Stimulated activated CD4-positive, alpha-beta T cell treated with anti-CD3 and anti-CD28 coated beads, TNF-alpha, amount 100 ng/mL, for 24 hours (primary cell): ENCODE measurements at places on chromosomes 6 and 20.

DNA sequence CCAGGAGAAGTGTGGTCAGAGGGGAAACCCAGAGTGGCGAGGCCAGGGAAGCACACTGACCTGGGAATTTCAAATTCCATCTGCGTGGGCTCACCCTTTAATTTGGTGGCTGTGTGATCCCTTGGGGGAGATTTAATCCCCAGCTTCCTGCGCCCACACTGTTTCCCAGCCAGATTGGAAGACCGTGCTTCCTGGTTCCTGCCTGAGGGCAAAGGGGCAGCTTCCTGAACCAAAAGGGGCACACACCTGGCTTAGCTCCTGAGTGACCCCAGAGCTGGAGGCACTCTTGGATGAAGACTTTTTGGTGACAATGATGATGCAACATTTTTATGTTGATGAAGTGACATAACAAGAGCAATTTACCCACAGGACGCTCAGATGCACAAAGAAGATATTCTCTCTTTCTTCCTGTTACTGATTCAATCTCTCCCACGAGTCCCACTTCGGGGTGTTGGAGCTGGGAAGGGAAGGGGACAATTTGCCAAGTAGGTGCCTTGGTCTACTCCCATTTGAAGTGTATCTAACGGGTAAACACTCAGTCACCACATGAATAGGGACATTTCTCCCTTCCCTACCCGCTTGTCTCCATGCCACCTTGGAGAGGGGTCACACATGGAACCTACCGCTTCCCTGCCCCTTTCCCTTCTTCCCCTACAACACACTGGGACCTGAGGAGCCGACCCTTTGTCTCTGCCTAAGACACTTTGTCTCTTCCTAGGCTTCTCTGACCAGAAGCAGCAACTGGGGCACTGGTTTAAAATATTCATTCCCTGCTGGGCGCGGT lies 28.6 kb upstream of the CDKN1A start:
- no peak for DNase-seq

DNA sequence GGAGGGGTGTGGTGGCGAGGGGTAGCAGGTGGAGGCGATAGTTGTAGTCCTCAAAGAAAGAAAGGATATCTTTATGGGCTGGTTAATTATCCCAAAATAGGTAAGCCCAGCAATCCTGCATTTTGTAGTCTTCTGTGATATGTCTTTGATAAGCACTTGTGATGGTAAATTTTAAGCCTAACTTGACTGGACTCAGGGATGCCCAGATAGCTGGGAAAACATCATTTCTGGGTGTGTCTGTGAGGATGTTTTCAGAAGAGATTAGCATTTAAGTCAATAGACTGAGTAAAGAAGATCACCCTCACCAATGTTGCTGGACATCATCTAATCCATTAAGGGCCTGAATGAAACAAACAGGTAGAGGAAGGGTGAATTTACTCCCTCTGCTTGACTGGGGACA lies 124.8 kb upstream of the RIPOR2 start:
- DNase-seq, result no peak

- DNase-seq, result no peak
Observed at GRCh38 chr20:39939241-39939865, 749.7 kb downstream of the MAFB start.

GRCh38 chr6:168468045-168468444 lies 27.1 kb downstream of the SMOC2 start:
- DNase-seq, result no peak

GRCh38 chr6:126967296-126968005 lies 151.0 kb upstream of the RSPO3 start:
- DNase-seq, result no peak

DNA sequence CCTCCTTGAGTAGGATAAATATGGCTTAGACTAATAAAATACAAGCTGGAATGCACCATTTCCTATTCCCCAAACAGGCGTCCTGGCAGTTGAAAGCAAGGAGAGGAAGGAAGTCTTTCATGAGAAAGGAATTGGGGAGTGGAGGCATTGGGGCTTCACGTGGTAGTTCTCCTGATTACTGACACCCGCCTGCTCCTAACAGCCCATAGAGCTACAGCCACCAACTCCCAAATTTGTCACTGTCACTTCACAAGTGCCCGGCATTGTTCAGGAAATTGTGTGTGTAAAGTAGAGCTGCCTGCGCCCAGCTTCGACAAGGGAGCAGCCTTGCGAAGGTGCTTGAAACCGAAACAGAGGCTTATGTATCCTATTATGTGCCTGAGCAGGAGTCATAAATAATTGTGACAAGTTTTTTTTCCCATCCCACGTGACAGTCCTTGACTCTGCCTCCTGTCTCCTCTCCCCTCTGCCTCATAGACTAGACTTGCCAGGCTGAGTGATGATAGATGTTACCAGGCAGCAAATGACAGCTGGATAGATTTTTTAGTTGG lies 301.7 kb upstream of the ZFP64 start:
- no peak for DNase-seq

GRCh38 chr6:25942561-25943147 lies 12.2 kb upstream of the SLC17A2 start:
- no peak for DNase-seq

DNA sequence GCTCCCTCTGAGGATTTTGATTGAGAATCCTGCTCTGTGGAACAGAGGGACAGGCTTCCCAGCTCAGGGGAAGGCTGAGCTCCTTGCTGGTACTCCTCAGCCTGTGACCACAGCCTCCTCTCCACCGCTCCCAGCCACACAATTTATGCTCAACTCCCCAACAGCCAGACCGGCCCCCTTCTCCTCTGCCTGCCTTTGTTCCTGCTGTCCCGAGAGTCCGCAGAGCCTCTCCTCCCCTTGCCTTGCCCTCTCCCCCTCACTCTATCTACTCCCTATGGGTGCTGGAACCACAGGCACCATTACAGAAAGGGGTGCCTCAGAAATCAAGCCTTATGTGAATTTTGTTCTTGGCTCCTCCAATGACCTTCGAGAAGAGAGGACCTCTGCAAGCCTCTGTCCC lies 15.9 kb downstream of the MAP1LC3A start:
- no peak for DNase-seq

- no peak for DNase-seq
Observed at GRCh38 chr6:170174124-170174770, 116.6 kb downstream of the DLL1 start.

DNA sequence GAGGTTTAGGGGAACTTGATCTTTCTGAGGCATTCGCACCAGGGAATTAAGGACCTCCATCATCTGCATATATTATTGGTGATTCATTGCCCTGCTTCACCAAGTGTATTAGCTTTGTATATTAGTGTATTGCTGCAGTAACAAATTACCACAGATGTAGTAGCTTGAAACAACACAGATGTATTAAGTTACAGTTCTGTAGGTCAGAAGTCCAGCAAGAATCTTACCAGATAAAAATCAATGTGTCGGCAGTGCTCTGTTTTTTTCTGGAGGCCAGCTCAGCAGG lies 65.8 kb downstream of the HMGN3 start:
- no peak for DNase-seq

- DNase-seq, result no peak
Observed at GRCh38 chr20:61967300-61967699, 98.4 kb downstream of the TAF4 start.

- DNase-seq, result no peak
Observed at GRCh38 chr6:104771258-104771832, 88.4 kb downstream of the HACE1 start.
